Right hindlimb (tissue), 1 donor: ENCODE measurements at places on chromosomes 1 and 21.

- DNase-seq = no peak
These were observed 132.4 kb downstream of the TSEN15 start for GRCh38 chr1:184183919-184184318.

DNA sequence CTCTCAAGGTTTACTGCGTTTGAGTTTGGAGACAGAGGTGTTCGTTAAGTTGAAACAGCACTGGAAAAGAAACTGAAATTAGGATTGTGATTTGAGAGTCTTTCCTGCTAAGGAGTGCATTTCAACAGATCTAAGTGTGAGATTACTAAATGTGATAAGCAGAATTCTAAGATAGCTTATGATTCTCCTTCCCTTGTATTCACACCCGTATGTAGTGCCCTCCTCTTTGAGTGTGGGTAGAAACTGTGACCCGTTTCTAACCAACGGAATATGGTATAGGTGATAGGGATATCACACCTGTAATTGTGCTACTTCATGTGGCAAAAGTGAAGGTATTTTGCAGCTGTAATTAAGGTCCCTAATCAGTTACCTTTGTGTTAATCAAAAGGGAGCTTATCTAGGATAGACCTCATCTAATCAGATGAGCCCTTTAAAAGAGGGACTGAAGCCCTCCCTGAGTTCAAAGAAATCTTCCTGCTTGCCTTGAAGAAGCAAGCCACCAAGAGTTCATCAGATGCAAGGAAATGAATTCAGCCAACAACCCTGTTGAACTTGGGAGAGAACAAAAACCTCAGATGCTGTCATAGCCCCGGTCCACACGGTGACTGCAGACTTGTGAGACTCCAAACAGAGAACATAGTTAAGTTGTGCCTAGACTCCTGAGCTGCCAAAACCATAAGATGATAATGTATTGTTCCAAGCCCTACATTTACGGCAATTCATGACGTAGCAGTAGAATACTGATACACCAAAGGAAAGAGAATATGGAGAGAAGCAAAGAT is 12.6 kb upstream of the IL12RB2 start:
- no peak for DNase-seq

- DNase-seq = no peak
These were observed 2.0 kb downstream of the USP33 start for GRCh38 chr1:77757603-77758002.

DNA sequence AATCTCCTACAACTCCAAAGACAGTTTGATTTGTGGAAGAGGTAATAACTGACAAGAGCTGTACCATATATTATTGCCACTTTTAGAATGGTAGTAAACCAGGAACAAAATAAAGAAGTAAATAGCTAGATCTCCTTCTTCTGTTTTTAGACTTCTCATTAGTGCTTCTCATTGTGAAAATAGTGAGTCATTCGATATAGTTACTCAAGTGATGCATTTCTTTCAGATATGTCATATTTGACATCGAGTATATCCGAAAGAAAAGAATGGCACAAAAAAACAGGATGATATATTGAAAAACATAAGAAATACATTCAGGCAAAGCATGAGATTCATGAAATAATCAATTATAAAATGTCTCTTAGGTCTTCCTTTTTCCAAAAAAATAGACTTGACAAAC is 1346.1 kb downstream of the BRINP3 start:
- no peak for DNase-seq

DNA sequence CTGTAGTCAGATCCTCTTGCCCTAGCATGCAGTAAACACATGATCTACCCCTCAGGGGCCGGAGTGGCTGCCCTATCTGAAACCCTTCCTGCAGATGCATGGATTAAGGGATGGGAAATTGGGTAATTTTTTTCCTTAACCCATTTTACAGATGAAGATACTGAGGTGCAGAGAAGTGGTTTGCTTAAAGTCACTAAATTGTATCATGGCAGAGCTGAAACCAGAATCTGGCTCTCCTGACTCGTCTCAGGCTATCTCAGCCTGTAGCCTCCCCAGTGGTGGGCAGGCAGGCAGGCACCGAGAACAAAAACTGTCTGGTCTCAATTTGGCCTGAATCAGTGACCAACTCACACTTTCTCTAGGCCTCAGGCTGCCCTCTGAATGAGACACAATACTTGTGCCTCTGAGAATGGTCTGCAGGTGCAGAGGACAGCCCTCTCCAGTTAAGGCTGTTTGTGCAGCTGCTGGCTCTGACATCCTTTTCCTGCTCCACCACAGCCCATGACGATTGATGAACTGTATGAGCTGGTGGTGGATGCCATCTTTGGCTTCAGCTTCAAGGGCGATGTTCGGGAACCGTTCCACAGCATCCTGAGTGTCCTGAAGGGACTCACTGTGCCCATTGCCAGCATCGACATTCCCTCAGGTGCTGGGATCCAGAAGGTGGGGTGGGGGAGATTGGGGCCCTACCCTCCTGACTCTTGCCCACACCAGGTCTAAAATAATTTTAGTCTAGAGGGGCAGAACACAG is 1.5 kb downstream of the NAXE start:
- no peak for DNase-seq

DNA sequence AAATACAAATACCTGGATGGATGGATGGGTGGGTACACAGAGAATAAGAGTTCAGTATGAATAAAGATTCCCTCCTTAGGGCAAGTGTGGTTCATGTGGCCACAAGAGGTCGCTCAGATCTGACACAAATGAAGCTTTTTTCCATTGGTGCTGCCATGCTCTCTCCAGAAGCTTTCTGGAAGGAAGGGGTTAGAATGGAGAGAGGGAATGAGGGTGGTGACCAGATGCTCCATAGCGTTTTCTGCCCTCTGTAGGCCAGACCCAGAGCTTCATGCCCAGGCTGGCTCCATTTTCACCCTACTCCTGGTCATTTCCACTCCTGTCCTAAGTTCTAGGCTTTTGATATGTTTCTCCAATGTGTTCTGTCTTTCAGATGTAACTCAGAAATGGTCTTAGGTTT is 3.3 kb upstream of the FCRL6 start:
- peak; percentile 62 for DNase-seq

GRCh38 chr1:182791281-182792179 is 2.0 kb downstream of the NPL start:
- DNase-seq = no peak

DNA sequence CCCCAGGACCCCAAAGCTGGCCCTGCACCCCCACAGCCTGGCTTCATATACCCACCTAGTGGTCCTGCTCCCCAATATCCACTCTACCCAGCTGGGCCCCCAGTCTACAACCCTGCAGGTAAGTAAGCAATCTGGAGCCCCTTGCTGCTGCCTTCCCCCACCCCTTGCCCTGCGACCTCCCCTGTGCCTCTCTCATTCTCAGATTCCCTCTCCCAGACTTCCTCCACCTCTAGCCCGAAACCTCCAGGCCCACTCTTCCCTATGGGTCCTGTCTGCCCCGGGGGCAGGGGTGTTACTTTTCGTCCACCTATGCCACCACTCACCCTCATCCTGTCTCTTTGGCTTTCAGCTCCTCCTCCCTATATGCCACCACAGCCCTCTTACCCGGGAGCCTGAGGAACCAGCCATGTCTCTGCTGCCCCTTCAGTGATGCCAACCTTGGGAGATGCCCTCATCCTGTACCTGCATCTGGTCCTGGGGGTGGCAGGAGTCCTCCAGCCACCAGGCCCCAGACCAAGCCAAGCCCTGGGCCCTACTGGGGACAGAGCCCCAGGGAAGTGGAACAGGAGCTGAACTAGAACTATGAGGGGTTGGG is 2.9 kb downstream of the SHISA4 start:
- DNase-seq = no peak

GRCh38 chr1:117205368-117205767 is 5.4 kb downstream of the VTCN1 start:
- no peak for DNase-seq

DNA sequence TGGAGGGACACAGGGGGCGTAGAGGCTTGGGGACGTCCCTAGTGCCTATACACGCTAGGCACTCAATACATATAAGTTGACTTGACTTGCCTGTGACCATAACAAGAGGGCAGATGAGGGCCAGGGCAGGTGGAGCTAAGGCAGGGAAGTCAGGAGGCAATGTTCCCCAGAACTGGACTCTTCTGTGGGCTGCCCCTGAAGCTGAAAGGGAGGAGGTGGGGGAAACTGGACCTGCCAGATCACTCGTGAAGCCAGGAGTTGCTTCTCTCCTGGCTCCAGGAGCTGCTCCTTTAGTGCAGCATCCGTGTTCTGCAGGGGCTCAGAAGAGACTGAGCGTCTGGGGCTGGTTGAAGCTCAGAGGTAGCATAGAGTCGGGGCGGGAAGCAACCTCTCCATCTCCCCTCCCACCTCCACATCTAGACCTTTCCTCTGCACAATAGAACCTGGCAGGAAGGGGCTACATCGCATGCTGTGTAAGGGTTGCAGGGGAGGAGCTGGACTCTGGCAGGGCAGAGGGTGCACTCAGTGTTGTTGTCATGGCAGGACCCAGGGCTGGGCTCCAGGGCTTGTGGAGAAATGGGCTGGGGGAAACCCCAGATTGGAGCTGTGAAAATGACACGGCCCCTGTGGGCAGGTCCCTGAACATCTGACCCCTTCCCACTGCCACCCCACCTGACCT is 2.9 kb upstream of the SEMA4A start:
- peak; percentile 20 for DNase-seq

- DNase-seq = no peak
These were observed 654.6 kb downstream of the ADGRL2 start for GRCh38 chr1:82455342-82455741.

GRCh38 chr1:24769656-24770651 is 24.7 kb downstream of the CLIC4 start:
- no peak for DNase-seq

GRCh38 chr1:214418391-214418790 is 133.0 kb downstream of the PTPN14 start:
- no peak for DNase-seq

- DNase-seq = peak; percentile 87
These were observed 7.1 kb downstream of the PRRX1 start for GRCh38 chr1:170670802-170671628.

DNA sequence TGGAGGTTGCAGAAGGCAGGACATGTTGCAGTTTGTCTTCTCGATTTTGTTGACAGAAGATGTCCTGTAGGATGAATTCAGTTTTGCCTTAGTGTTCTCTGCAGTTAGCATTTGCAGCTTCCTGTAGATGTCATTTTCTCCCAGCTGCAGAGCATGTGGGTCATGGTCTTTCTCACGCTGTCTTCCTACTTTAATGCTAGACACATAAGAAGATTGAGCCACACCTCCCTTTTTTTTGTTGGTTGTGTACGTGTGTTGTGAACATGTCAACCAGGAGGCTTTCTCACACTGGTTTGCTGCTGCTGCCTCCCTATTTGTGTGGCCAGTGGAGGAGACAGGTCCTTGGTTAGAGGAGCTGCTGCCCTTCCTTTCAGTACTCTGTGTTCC is 110.7 kb downstream of the VPS13D start:
- DNase-seq = no peak

- no peak for DNase-seq
These were observed 174.2 kb downstream of the TNR start for GRCh38 chr1:175569117-175569743.

DNA sequence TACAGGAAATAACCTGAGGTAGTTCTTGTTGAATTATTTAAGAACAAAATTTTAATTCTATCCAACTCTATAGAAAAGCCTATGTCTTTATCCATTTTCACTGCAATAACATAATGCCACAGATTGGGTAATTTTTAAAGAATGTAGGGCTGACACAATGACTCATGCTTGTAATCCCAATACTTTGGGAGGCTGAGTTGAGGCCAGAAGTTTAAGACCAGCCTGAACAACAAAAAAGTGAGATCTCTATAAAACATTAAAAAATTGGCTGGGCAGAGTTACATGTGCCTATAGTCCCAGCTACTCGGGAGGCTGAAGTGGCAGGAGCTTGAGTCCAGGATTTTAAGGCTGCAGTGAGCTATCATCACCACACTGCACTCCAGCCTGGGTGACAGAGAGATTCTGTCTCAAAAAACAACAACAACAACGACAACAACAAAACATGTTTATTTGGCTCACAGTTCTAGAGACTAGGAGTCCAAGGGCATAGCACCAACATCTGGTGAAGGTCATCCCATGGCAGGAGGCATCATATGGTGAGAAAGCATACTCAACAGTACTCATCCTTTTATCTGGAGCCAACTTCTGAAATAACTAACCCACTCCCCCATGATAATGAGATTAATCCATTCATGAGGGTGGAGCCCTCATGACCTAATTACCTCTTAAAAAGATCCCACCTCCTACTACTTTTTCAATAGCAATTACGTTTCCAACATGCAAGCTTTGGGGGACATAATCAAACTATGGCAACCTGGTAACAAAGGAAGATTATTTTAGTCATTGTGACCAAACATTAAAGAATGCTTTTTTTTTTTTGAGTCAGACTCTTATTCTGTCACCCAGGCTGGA is 59.6 kb downstream of the ABL2 start:
- DNase-seq = no peak

GRCh38 chr1:161313554-161314200 is 504 bp upstream of the SDHC start:
- DNase-seq = no peak

GRCh38 chr1:101540161-101540560 is 303.3 kb downstream of the S1PR1 start:
- DNase-seq = no peak

GRCh38 chr1:82162486-82163420 is 362.0 kb downstream of the ADGRL2 start:
- peak; percentile 61 for DNase-seq

DNA sequence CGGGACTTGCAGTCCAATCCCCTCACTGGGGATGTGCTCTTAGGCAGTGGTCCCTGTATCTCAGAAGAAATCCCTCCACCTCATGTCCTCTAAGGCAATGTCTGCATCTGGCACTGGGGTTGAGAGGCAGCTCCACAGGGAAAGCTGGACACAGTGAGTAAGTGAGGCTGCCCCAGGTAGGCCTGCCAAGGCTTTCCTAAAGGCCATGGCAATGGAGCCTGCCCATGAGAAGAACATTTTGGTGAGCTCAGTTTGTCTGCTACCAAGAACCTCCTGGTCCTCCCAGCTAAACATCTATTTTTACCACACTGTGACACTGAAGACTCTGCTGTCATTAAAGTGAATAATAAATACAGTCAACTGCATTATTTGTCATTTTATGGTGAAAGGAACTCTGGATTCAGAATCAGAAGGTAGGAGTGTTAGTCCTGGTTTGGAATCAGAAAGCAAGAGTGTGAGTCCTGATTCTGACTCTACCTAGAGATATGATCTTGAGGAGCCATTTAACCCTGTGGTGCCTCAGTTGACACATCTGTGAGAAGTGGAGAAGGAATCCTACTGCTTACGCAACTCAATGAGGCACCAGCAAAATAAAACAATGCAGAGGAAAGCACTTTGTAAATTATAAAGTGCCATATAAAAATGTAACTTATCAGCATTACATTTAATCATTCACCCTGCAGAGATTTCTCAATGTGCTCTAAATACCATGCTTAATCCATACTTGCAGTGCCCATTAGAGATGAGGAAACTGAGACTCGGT is 41.0 kb downstream of the TBX15 start:
- DNase-seq = no peak

- no peak for DNase-seq
These were observed 123.3 kb downstream of the PRDM2 start for GRCh38 chr1:13823126-13823880.

GRCh38 chr1:153977250-153978240 is at the start of gene JTB:
JTB (minus strand) TSS chr1:153977674; CDS start chr1:153977252, 422 bp downstream.
- peak; percentile 91 for DNase-seq
